H1 (cell line): ENCODE measurements at places on chromosomes 6 and 20. TPM values are rescaled to one million over a fixed set of nuclear protein-coding genes. Genes with fewer than 3 reads are reported as not detected.

DNA sequence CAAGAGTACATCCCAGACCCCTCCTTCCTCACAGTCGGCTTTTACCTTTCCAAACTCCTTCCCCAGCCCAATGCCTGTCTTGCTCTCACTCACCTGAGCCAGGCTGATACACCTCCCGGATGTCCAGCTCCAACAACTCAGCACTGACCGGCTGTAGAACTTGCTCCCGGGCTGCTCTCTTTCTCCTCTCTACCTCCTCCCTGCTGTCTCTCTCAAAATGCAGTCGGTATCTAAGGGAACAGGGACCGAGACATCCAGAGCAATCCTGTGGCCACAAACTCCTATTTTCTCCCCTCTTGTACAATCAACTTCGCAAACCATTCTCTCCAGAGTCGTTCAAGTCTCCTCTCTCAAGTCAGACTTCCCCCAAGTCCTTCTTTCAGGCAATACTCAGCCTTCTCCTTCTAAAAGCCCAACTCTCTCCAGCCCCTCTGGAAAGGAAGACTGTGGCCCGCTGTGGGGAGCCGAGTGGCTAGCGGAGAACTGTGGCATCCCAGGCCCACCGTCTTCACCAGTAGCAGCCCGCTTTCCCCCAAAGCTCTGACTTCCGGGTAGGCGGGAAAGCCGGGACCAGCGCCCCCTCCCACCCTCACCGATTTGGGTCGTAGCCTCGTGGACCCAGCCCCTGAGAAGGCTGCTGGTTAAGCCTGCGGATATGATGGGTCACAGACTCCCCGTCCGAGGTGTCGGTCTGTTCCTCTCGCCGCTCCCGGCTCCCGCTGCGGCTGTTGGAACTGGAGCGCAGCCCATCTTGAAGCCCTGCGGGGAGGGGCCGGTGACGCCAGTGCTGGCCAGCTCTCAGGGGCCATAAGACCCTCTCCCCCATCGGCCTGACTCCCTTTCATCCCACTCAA lies 1.1 kb downstream of the GNL1 start:
- DNase-seq = peak; percentile 82

GRCh38 chr6:134642279-134642678 lies 307.6 kb downstream of the ALDH8A1 start:
- no peak for DNase-seq

DDRGK1 gene
- total RNA-seq = 42.0 and 43.8 TPM in 2 replicates

DNA sequence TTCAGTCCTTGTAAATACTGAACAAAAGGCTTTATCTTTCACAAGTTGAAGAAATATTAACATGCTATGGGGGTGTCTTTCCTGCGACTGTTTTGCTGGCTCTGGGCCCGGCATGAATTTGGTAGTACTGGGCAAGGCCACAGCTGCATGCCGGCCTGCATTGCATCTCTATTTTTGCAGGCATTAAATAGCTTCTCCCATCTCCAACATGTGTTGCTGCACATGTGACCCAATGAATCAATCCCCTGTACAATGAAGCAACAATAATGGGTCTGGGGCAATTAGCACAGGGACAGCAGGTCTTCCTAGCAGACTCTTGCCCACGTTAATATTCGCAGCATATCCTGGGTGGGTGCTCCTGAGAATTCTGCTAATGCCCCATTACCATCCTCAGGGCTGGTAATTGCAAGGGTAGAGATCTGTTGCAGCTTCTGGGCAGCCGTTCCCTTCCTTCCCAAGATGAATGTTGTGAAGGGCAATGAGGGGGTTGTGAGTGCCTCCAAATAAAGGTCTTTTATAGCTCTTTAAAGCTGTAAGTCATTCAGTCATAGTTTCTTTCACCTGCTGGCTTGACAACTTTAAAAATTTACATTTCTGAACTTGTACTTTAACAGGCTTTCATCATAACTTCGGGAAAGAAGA lies 24.3 kb upstream of the CDYL start:
- no peak for DNase-seq

DNA sequence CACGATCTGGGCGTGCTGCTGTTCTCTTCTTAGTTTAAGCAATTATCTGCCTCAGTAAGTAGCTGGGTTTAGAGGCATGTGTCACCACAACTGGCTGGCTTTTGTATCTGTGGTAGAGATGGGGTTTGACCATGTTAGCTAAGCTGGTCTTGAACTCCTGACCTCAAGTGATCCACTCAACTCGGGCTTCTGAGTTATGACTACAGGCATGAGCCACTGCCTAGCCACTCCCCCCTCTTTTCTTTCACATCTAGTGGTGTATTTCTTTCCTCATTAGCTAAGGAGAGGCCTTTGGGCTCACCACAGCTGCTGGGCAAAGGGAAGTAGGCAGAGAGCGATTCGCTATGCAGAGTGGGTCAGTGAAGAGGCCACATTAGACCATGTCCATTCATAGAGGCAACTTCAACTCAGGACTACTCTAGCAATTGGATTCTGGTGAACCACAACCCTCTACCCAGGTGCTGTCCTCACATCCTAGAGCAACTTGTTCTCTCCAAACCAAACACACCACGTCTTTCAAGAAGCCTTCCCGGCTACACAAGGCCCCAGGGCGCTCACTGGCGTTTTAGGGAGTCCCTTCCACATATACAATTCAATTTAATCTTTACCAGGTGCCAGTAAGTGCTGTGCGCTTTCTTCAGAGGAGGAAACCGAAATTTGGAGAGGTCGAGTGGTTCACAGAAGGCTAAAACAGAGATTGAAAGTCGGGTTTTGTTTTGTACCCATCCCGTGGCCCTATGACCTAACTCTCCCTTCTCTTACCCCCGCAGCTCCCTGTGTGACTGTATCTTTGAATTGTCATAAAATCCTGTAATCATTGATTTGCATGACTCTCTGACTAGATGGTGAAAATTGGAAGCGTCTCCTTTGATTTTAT lies 26.5 kb upstream of the GFOD1 start:
- DNase-seq = no peak

GRCh38 chr20:19462491-19462890 lies 250.0 kb downstream of the SLC24A3 start:
- DNase-seq = no peak

DNA sequence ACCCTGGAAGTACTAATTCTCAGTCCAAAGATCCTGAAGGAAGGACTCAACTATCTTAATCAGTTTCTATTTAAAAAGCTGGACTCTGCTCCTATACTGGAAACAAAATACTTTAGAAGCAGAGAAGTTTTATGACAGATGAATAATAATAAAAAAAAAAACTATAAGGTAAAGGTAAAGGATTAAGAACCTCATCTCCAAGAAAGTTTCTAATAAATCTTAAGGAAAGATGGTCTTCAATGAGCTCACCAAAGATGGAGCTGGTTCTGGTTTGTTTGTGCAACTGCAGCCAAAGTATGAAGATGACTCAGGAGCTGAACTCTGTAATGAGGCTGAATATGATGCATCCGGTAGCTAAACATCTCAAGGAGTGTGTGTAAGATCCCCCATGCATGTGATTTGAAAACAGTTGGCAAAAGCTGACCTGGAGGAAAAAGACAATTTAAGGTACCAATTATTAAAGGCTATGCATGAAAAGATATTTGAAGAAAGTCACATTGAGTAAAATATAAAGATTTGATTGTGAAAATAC lies 25.2 kb downstream of the MED23 start:
- DNase-seq = no peak

- no peak for DNase-seq
Observed at GRCh38 chr6:135527116-135527959, 29.8 kb upstream of the AHI1 start.

DNA sequence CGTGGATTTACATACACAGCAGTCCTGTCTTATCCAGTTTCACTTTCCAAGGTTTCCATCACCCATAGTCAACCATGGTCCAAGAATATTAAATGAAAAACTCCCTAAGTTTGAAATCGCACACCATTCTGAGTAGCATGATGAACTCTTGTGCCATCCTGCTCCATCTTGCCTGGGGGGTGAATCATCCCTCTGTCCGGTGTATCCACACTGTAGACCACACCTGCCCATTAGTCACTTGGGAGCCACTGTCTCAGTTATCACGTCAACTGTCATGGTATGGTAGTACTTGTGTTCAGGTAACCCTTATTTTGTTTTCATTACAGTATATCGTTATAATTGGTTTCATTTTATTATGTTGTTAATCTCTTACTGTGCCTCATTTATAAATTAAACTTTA lies 38.5 kb downstream of the PTGIS start:
- no peak for DNase-seq

DNA sequence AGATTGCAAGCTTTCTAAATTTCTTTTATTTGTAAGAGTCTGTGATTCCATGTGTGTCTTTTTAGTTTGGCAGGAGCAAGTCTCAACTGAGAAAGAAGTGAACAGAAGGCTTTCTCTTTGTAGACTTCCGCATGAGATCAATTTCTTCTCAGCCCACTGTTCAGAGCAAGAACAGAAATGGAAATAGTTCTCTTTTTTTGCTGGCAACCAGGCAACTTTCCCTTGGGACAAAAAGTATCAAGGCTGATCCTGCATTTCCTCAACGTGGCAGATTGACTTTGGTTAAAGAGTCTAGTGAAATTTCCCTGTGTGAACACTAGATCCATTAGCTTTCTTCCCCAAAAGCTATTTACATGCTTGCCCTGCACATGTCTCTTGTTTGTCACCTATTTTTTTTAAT lies 46.8 kb upstream of the JAG1 start:
- DNase-seq = no peak

DNA sequence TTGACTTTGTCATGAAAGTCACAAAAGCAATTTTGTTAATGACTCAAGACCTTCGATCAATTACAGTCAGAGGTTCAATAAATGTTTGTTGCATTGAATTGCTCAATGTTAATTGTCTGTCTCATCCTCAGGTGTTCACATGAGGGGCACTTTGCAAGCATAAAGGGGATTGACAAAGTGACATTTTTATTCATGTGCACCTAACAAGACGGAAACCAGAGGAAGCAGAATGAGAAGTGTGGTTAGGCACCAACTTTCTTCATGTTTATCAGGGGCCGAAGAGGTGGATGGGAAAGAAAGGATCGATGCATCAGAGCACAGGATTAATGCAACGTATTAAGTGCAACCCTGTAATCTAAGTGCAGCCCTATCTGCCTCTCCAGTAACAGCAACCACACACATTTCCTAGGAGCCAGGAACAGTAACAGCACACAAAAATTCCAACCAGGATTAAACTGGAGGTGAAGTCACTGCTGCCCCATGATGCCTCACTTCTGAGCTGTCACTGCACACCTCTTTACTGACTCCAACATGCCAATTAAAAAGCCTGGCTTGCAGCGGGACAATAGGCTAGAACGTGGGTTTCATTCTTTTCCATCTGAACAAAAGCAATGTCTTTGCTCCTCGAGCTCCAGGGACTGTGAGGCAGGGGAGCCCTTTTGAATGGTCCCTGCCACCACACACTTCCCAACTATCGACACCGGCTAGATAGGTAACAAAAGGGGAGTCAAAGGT lies 262.7 kb downstream of the CD83 start:
- DNase-seq = peak; percentile 55

GRCh38 chr6:70686548-70687133 lies 19.0 kb downstream of the SMAP1 start:
- DNase-seq = no peak

- DNase-seq = no peak
Observed at GRCh38 chr20:23119456-23120216, 33.5 kb upstream of the CD93 start.

OR2J3 gene
- total RNA-seq = not detected in 2 replicates

LPA gene
- total RNA-seq = 0.19 and 0.39 TPM in 2 replicates

POU5F1 gene
- 2,526 and 2,533 TPM in 2 replicates for total RNA-seq

OR12D3 gene
- total RNA-seq = not detected in 2 replicates

DNA sequence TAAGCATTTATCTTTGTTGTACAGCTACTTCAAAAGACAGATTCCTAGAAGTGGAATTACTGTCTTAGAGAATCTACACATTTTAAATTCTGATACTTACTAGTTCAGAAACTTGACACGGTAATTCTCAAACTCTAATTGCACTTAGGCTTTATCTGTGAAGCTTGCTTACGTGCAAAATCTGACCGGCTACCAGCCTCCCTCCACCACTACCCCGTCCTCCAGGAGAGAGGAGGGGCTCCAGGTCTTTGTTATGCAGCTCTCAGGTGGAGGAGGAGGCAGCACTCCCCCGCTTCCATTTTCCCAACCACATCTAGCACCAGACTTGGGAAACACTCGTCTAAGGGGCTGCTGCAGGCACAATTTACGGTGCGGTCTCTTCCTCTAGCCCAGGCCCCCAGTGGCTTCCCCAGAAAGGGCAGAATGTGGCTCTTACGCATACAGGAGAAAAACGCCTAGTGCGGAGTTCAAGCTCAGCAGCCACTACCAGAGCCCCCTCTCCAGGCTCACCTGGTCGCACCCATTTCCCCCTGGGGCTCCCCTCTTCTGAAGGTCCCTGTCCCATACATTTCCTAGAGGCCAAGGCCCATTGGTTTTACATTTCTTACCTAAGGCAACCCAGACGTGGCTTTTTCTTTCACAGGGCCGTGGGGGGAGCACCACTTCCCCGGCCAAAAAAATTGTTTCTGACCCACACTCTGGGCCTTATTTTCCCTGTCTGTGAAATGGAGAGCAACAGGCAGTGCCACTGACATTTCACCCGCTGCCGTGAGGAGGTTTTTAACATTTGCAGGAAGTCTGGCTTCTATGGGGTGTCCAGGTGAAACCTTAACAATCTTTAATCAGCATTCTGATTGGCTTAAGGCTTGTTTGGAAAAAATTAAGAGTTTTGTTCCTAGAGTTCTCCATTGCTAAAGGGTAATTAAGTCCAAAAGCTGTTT lies 1.6 kb upstream of the TGIF2 start:
- DNase-seq = peak; percentile 70

- peak; percentile 63 for DNase-seq
Observed at GRCh38 chr6:159760602-159761057, 1.2 kb upstream of the ACAT2 start.

DNA sequence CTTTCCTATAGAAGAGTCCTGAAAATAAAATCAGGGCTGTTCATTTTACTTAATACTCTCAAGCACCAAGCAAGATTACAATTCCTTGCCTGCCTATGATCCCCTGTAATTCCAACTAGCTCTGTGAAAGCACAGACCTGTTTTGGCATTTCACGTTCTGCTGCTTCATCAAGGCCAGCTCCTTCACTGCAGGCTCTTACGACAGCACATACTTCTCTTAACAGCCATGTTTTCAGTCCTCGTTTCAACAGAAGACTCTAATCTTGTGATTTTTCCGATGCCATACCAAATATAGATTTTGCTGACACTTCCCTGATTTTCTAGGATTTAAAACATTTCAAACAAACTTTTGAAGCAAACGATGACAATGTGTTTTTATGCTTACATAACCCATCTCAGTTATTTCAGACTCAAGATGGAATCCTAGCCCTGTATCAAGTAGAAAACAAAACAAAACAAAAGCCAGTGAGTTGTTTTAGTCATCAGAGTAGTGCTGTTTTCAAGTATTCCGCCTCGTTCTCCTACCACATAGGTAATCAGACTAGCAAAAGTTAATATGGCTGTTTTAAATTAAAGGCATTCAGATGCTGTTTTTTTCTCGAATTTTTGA lies 616.5 kb upstream of the CITED2 start:
- no peak for DNase-seq

COL21A1 gene
- 3.1 and 3.4 TPM in 2 replicates for total RNA-seq

GRCh38 chr20:46923550-46923949 lies 28.9 kb downstream of the EYA2 start:
- DNase-seq = no peak

CALHM6 gene
- total RNA-seq = 0.93 and 1.1 TPM in 2 replicates
